NCI-H1436 treated with DMSO at 0.1 percent for 48 hours (cell line): ENCODE measurements at places on chromosomes 13 and 19.

DNA sequence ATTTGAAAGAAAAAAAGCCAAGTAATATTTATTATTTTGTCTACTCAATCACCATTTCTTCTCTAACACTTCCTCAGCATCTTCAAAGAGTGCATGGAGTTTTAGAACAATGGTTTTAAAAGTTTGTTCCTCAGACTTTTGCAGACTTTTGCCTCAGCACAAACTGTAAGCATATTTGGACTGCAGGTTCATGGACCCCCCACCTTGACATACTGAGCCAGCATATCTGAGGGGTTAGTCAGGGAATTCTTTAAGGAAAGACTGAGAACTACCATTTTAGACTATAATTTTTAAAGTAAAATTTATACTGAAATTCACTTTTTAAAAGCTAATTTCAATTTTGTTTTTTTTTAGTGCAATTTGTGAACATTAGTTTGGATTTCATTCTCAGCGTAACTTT, 1676.8 kb upstream of the PCDH20 start:
- DNase-seq: no peak

GRCh38 chr19:4448147-4448985, 9.2 kb downstream of the UBXN6 start:
- DNase-seq: no peak

- DNase-seq: no peak
These were observed 91.8 kb upstream of the TSC22D1 start for GRCh38 chr13:44667943-44668342.

GRCh38 chr19:2332341-2333026, 4.0 kb downstream of the SPPL2B start:
- peak; percentile 60 for DNase-seq

DNA sequence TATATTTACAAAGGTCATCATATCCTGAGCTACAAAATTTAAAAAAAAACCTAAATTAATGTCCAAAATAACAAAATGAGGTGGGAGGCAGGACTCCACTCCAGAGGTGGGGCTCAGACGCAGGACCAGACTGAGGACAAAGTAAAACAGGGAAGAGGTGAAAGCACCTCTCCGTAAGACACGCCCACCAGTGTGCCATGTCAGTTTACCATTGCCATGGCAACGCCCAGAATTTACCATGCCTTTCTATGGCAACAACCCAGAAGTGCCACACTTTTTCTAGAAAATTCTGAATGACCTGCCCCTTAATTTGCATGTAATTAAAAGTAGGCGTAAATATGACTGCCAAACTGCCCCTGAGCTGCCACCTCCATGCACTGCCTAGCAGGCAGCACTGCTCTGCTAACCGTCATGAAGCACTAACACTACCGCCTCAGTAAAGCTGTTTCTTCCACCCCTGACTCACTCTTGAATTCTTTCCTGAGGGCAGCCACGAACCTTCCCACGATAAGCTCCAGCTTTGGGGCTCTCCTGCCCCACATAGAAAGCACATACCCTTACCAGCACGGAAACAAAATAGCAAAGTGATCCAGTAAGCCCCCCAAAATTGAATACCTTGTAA, 22.3 kb upstream of the PDCD5 start:
- DNase-seq: no peak

DNA sequence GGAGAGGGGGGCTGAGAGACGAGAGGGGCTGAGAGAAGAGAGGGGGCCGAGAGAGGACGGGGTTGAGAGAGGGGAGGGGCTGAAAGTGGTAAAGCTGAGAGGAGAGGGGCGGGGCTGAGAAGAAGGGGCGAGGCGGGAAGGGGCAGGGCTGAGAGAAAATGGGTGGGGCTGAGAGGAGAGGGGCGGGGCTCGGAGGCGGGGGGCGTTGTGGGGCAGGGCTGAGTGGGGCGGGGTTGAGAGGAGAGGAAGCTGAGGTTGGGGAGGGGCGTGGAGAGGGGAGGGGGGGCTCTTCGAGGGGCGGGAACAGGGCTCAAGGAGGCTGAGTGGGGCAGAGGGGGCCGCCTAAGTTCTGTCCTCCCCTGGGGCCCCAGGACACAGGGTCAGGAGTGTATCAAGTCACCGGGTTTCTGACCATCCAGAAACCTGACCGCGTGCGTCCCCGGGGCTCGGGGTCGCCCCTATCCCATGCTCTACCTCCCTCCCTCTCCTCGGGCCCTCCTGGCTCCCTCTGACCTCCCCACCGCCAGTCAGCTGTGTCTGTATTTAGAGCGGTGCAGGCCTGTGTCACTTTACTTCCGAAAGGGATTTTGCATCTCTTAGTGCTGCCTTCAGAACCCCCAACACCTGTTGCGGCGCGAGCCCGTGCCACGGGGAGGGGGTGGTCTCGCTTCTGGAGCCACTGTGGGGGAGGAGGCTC, 38.6 kb upstream of the SEMA6B start:
- DNase-seq: no peak

DNA sequence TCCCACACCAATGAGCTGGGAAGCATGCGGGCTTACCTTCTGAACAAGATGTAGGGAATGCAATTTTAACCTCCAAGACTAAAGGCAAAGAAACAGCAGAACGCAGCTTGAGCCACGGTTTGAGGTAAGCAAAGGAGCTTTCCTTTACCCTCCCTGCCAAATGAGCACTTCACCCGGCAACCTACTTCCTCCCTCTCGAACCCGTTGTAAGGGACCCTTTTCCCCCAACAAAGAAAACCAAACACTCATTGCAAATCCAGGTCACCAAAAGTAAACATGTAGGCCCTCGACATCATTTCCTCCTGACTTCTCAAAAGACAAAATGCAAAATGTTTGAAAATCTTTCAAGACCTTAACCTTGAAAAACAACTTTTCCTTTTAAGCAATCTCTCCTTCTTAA, 65.3 kb downstream of the ABCC4 start:
- no peak for DNase-seq

DNA sequence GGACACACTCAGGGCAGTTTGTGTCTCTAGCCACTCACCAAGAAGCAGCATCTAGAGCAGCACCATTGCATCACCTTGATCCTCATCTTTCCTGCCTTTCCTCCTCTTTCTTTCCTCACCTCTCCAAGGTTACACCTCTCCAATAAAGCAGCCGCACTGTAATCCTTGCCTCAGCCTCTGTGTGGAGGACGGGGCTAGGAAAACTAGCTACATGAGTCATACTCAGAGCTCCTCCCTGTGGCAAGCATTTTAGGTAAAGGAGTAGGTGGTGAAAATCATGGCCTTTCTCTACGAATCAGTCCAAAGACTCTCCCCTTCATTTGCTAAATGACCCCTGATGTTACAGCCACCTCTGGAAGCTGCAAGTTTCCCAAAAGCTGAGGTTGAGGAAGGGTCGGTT, 108.9 kb downstream of the DNAJC15 start:
- peak; percentile 8 for DNase-seq

- DNase-seq: no peak
These were observed 9.3 kb upstream of the SYT5 start for GRCh38 chr19:55189403-55189835.

- DNase-seq: no peak
These were observed 850 bp downstream of the MTMR6 start for GRCh38 chr13:25286308-25286968.

DNA sequence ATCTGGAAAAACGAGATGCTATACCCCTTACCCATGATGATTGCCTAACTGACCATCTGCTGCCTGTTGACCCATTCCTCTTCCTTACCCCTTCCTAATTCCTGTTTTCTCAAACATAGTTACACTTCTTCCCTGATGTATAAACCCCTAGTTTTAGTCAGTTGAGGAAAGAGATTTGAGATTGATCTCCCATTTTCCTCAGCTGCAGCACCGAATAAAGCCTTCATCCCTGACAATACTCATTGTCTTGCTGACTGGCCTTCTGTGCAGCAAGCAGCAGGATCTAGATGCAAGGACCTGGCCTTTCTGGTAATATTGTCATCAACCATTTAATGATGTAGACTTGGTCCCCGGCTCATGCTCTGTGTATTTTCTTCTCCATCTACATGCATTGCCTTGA, 999 bp upstream of the ZNF264 start:
- DNase-seq: no peak

- no peak for DNase-seq
These were observed 109.8 kb downstream of the CACNA1A start for GRCh38 chr19:13396250-13397080.

DNA sequence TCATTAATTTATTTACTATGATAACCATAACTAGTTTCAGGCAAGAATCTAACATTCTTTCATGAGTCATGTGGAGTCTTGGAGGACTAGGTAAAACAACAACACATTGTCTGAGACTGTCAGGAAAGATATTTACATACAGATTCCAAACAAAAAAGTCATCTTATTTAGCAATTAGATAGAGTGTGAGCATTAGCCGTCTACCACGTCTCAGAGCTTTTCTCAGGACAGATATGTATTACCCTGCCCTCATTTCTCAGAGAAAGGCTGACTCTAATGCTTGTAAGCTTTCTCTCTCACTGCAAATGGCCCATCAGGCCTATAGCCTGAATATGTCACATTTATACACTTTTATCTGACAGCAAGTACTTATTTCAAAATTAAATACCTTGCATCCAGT, 312.1 kb upstream of the PCDH20 start:
- no peak for DNase-seq

GRCh38 chr19:31223740-31224534, 125.3 kb downstream of the TSHZ3 start:
- DNase-seq: no peak

DNA sequence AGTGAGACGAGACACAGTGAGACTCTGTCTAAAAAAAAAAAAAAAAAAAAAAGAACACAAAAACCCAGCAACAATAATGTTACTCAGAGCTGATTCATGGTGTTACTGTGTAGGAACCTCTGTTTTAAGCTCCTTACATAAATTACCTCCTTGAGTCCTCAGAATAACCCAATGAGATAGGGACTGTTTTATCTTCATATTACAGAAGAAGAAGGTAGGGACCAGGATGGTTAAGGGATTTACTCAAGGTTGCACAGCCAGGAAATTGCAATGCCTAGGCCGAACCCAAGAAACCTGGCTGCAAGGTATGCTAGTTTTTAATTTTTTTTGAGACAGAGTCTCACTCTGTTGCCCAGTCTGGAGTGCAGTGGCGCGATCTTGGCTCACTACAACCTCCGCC, 1.5 kb upstream of the DAND5 start:
- DNase-seq: no peak

DNA sequence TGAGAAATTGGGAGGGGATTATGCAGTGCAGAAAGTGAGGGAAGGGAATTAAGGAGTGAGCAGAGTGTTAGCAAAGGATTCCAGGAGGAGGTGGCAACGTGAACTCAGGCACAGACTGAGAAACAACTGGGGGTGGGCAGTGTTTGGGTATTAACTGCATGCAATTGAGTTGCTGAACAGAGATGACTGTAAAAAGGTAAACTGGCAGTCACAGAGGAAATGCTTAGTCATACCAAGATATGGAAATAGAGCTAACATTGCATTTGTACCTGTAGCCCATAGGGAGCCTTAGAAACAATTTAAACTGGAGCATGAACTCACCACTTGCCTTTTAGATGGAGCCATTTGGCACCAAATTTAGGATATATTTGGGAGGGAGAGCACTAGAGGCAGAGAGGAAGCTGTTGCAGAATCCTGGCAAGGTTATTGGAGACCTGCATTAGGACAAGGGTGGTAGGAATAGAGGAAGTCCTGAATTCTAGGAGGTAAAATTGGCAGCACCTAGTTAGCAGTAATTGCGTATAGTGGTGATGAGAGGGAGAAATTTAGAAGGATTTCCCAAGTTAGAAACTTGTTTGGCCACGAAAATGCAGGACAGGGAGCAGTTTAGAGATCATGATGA, 100.6 kb upstream of the FRY start:
- no peak for DNase-seq

DNA sequence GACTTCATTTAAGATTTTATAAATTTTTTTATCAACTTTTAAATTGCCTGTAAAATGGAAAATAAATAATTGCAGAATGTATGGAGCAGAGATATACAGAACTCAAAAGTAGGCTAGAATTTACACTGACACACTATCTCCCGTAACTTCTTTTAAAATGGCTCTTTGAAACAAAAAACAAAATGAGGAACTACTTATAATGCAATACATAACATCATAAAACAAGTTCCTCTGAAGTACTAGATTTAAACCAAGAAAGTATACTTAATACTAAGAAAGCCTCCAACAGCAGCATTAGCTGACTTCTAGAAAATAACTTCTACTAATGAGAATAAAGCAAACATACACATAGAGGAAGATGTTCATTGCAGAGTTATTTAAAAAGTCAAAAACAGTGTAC, 17.0 kb downstream of the RBM26 start:
- DNase-seq: no peak

- no peak for DNase-seq
These were observed 115.6 kb downstream of the RAB20 start for GRCh38 chr13:110445722-110446574.

- no peak for DNase-seq
These were observed 1331.5 kb upstream of the PCDH20 start for GRCh38 chr13:62747152-62747551.

- DNase-seq: no peak
These were observed 18.0 kb downstream of the GTF2F2 start for GRCh38 chr13:45138282-45138681.

DNA sequence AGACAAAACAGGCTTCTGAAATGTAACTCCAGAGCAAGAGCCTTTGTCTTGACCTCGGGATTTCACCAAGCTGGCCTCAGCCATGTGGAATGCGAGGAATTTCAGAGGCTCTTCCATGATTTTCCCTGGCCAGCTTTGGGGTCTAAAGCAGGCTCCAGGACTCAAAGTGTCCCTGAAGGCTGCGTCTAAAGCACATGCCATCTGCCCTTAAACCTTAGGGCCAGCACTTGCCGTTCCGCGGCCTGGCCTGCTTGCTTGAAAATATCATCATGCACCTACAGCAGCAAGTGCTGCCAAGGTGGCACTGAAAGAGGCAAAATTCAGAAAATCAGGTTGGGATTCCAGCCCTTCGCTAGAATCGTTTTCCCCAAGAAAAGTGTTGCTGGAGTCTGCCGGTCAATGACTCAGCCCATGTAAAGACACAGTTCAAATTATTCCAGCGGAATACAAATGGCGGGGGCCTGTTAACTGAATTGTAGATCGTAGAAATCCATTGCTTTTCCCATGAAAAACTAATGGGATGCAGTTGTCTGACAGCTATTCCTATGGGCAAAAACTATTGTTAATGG, 105.7 kb upstream of the RAP2A start:
- no peak for DNase-seq

DNA sequence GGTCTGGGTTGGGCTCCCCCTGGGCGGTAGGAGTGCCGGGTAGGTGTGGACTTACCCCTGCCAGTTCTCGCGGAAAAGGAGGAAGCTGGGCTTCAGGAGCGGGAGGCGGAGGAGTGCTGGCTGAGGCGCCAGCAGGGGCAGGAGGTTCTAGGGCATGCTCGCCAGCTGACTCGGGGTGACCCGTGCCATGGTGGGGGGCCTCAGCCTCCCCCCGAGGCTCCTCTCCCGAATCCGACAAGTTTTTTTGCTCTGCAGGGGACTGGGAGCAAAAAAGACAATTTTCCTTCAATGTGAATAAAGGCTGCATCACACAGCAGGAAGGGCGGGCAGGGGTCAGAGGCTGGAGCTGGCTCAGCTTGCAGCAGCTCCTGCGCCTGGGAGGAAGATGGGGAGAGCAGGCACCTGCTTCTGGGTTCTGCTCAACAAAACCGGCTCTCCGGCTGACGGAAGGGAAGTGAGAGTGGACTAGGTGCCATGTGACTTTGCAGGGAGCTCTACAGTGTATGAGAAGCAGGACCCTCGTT, 26.5 kb downstream of the RANBP3 start:
- no peak for DNase-seq
